ENCODE measurements at places on chromosomes 7 and 10.
A peak's percentile ranks its signal among the peaks of the same experiment; 100 is the strongest.

DNA sequence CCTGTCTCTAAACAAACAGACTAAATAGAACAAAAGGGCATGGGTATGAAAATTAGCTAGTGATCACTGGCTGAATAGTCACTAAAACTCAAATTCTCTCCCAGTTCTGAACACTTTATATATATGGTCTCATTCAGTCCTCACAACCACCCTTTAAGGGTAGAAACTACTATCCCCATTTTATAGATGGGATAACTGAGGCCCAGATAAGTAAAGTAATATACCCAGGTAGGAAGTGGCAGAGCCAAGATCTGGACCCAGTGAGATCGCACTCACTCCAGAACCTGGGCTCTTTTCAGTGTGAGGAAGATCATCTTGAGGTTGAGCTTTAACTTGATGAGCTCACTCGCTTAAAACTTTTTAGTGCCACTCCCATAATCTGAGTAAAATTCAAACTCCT lies 4.5 kb downstream of the PSTK start:
- no peak for DNase-seq

DNA sequence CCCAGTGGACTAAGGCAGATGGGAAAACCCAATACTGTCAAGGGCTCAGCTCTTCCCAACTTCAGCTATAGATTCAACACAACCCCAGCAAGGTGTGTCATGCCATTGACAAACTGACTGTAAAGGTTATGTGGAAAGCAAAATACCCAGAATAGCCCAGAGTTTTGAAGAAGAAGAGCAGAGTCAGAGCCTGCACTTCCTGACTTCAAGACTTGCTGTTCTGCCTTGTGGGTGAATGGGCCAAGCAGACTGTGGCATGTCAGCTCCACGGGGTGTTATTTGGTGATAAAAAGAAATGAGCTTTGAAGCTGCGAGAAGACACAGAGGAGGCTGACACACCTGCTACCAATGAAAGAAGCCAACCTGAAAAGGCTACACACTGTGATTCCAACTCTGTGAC lies 89.7 kb downstream of the NKX6-2 start:
- no peak for DNase-seq

- peak; percentile 74 for DNase-seq
These were observed 51.3 kb downstream of the PWWP2B start for GRCh38 chr10:132448248-132448731.

DNA sequence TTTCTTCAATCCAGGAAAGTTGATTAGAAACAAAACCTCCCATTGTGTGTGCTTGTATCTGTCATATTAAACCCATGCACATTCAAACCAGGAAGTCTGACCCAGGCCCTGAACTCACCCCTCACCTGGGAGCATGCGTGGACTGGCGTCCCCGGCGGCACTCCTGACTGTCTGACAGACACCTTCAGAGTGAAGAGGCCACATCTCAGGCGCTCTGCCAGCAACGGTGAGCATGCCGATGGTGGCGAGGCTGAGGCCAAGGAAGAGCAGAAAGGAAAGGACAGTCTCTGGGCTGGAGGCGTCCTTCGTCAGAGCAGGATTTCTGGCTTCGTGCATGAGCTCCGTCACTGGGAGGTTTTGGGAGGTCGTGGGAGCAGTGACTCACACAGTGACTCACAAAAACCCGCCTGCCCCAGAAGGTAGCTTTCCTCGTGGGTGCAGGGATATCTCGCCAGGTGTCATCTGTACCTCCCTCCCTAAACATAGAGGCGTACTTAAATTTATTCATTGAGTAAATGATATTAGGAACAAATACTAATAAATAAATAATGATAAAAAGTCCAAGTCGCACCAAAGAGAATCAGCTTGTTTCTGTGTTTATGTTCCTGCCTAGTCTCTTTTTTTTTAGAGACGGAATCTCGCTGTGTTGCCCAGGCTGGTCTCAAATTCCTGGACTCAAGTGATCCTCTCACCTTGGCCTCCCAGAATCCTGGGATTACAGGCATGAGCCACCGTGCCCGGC lies 13.5 kb downstream of the IQCE start:
- DNase-seq = no peak

DNA sequence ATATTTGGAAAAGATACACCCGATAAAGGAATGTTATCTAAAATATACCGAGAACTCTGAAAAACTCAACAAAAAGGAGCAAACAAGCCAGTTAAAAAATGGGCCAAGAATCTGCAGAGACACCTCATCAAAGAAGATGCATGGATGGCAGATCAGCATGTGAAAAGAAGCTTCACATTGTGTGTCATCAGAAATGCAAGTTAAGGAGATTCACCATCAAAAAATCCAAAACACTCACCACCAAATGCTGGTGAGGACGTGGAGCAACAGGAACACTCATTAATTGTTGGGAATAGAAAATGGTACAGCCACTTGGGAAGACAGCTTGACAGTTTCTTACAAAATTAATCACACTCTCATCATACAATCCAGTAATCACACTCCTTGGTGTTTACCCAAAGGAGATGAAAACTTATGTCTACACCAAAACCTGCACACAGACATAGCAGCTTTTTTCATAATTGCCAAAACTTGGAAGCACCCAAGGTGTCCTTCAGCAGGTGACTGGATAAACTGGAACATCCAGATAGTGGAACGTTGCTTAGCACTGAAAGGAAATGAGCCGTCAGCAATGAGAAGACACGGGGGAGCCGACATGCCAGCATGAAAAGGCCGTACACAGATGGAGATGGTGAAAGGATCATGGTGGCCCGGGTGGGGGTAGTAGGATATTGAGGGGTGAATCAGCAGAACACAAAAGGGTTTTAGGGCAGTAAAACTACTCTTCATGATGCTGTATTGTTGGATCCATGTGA lies 27.9 kb upstream of the PWWP2B start:
- DNase-seq = no peak

Measured in activated CD4-positive, alpha-beta T cell treated with anti-CD3 and anti-CD28 coated beads, Interleukin-2, amount 50 U/mL, for 16 hours (primary cell).